Stimulated activated CD4-positive, alpha-beta T cell treated with anti-CD3 and anti-CD28 coated beads, Interleukin-1b, Interleukin-23, amount 100 ng/mL, for 1 hour (primary cell): ENCODE measurements at places on chromosomes 12 and 14.

GRCh38 chr12:50296554-50296953, 13.2 kb upstream of the LIMA1 start:
- no peak for DNase-seq

- no peak for DNase-seq
Measured at GRCh38 chr12:64456119-64456518, 4.2 kb downstream of the TBK1 start.

GRCh38 chr12:68638721-68639395, 28.2 kb downstream of the RAP1B start:
- DNase-seq: no peak

GRCh38 chr12:88468581-88468980, 111.7 kb downstream of the KITLG start:
- no peak for DNase-seq

GRCh38 chr12:80373666-80374065, 70.4 kb upstream of the PTPRQ start:
- no peak for DNase-seq

DNA sequence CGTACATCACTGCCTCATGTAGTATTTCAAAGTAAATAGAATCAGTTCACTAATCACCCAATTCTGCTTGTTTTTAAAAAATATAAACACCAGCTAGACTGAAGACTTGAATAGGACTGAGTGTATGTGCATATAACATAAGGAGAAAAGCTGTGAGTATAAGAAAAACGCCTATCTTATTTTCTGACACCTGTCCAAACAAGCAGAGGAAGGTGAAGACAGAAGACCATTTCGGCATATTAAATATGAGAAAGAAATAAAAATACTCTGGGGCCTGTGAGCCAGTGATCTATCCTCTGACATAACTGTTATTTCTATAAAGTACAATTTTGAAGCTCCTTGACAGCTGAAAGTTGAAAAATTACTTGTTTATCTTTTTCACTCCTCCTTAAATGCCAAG, 111.3 kb upstream of the EEA1 start:
- no peak for DNase-seq

DNA sequence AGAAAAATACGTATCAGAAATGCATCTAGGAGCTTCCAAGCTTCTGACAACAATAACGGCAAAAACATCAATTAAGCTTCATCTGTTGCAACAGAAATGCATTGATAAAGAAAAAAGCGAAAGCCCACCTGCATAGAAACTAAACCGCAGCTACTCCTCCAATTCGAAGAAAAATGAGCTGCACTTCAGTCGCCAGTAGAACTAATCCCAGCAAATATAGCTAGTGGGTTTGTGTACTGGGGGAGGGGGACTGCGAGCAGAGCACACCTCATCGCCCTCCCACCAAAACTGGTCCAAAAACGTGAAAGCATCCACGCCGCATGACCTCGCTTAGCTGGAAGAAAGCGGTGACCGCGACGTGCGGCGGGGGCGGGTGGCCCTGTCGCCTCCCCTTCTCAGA, 1.2 kb downstream of the SLC35F4 start:
- DNase-seq: no peak

DNA sequence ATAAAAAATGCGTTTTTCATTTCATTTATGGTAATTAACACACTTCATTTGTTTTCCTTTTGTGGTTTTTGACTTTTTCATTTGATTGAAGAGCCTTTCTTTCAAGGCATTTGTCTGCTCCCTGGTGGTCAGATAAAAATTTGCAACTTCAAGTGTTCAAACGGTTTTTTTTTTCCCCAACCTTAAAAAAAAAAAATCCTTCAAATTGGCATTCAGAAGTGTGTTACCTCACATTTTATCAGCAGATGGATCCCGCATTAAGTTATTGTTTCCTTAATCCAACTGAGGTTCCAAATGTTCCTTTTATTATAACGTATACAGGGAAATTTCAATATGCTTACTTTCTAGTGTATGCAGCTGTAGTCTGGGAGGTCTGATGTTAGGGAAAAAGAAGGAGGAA, 47.2 kb downstream of the MYF5 start:
- no peak for DNase-seq

- DNase-seq: no peak
Measured at GRCh38 chr14:68587931-68588330, 204.9 kb downstream of the ZFP36L1 start.

- no peak for DNase-seq
Measured at GRCh38 chr12:30908076-30908721, 18.3 kb upstream of the TSPAN11 start.

GRCh38 chr12:66270613-66271012, 31.7 kb upstream of the HELB start:
- DNase-seq: no peak

DNA sequence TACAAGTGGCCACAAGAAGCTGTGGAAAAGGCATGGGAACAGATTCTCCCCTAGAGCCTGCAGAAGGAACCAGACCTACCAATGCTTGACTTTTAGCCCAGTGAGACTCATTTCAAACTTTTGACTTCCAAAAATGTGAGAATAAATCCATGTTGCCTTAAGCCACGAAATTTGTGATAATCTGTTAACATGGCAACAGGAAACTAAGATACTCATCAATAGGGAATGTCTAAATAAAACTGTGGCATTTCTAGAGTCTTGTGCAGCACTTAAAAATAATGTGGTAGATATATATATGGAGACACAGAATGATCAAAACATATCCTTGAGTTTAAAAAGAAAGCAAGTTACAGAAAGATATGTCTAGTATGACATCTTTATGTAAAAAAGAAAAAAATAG, 12.0 kb downstream of the HECTD4 start:
- DNase-seq: no peak

- DNase-seq: no peak
Measured at GRCh38 chr12:11171969-11172675, 1.1 kb downstream of the SMIM10L1 start.

DNA sequence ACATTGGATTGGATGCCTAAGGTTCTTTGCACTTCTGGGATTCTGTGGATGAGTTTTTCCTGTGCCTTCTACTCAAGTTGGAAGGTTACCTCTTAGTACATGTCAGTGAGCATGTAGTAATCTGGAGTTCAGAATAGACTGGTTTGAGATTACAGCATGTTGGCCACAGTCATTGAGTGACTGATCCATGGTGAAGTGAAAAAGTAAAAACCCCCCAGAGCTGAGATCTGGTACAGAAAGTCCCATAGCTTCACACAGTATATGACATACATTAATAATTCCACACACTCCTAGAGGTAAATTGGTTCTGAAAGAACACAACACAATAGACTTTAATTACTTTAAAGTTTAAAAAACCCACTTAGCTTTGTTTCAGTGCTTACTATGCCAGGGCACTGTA, 11.9 kb upstream of the CCND2 start:
- DNase-seq: no peak
